Naive thymus-derived CD8-positive, alpha-beta T cell (primary cell): ENCODE measurements at places on chromosomes 11 and 22. TPM values are rescaled to one million over a fixed set of nuclear protein-coding genes. Genes with fewer than 3 reads are reported as not detected.

DNA sequence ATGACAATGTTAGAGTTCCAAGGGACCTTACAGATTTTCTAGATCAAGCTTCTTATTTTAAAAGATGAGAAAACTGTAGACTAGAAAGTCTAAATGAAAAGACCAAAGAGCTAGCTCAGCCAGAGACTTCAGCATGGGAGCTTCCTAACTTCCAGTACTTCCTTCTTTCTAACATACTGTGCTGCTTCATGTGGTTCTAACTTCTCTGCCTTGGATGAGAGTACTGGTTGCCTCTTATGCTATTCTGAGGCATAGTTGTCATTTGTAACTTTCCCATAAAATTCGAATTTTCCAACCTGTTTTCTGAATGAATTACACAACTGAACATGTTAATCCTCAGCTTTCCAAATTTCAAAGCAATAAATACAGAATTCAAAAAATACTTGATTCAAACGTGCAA is 1.8 kb downstream of the MTMR2 start:
- DNase-seq: no peak

SYT7 gene
- not detected for polyA plus RNA-seq

DNA sequence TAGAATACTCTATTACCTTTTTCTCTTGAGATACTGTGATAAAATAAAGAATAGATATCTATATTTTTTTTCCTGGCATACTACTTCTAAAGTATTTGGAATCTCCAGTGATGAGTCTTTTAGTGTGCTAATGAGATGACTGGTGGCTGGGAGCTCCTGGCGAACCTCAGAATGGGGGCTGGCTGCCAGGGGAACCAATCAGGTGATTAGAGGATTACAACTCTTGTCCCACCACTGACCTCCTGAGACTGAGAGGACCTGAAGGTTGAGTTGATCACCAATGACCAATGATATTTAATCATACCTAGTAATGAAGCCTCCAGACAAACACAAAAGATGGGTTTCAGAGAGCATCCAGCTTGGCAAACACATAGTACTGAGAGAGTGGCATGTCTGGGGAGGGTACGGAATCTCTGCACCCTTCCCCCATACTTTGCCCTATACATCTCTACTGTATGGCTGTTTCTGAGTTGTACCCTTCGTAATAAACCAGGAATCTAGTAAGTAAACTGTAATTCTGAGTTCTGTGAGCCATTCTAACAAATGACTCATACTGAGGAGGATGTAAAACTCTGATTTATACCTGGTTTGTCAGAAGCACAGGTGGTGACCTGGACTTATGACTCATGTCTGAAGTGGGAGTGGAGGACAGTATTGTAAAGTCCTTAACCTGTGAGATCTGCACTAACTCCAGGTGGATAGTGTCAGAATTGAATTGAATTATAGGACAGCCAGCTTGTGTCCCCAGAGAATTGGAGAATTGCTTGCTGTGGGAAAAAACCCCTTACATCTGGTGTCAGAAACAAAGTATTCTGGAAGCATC is 325.3 kb upstream of the LRRC4C start:
- DNase-seq: no peak

- DNase-seq: no peak
These were observed 36.8 kb downstream of the BRD1 start for GRCh38 chr22:49790912-49791311.

LMO1 gene
- not detected for polyA plus RNA-seq

EXPH5 gene
- polyA plus RNA-seq: 2.3 TPM

PTS gene
- polyA plus RNA-seq: 7.6 TPM

LRRN4CL gene
- not detected for polyA plus RNA-seq

LRRC32 gene
- not detected for polyA plus RNA-seq

DNA sequence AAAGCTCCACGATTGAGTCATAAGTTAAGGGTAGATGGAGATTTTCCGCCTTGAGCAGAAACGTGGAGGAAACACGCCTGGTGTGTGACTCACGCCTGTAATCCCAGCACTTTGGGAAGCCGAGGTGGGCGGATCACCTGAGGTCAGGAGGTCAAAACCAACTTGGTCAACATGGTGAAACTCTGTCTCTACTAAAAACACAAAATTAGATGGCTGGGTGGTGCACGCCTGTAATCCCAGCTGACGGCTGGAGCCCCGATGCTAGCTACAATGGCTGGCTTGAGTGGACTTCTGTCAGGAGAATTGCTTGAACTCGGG is 17.3 kb upstream of the DGCR8 start:
- no peak for DNase-seq

POLA2 gene
- 9.7 TPM for polyA plus RNA-seq

GRCh38 chr22:40156001-40156516 is 21.7 kb upstream of the TNRC6B start:
- DNase-seq: no peak

GRCh38 chr11:15222777-15223176 is 108.1 kb downstream of the INSC start:
- DNase-seq: no peak

MFRP gene
- not detected for polyA plus RNA-seq

GRCh38 chr11:128315933-128316332 is 271.4 kb downstream of the ETS1 start:
- DNase-seq: no peak

GRCh38 chr11:134267461-134267860 is 8.7 kb upstream of the GLB1L3 start:
- no peak for DNase-seq

DNA sequence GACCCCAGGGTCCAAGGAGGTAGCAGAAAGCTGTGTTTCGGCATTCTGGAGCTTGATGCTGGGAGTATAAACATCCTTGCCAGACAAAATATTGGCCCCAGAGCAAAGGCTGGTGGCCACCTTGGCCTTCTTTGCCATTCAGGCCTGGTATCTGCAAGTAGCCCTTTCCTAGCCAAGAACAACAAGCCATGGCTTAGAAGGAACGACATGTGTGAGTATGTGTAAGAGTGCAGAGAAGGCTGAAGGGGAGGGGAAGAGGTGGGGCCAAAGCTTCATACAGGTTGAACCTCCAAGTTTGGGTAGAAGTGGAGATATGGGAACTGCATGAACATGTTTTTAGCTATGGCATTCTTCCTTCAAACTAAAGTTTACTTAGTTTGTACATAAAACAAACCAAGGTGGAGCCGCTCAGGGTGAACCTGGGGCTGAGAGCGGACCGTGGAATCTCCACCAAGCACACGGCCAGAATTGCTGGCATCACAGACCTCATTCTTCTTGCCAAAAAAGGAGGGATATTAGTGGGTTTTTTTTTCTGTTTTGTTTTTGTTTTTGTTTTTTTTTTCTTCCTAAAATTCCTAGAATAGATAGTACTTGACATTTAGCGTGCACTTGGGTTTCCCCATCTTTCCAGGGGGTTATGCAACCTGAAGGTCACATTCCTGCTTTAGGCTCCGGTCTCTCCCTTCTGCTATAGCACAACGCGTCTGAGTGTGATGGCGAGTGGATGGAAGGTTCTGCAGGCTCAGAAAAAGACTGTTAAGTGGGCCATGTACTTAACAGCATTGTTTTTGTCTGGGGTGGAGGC is 70.9 kb downstream of the ADAMTS15 start:
- no peak for DNase-seq

ETS1 gene
- 430 TPM for polyA plus RNA-seq

- no peak for DNase-seq
These were observed 361.1 kb downstream of the ETS1 start for GRCh38 chr11:128226106-128226716.

DNA sequence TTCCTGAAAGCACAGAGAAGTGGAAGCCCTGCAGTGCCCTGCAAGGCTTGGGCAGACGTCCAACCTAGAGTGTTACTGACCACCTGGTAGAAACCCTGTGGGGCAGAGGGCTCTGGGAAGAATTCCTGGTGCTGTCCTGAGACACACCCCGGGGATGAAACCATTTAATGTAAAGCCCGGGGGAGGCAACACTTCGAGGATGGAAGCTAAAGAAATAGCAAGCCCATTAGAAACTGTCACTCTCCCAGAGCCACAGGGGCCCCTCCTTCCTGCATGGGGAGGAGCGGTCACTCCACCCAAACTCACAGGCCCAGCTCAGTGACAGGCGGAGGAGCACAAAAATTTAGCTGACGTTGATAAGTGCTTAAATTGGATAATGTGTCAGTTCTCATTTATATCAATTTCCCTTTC is 57.6 kb downstream of the NRXN2 start:
- no peak for DNase-seq

IRF7 gene
- polyA plus RNA-seq: 38.6 TPM

OR4A16 gene
- not detected for polyA plus RNA-seq

DMC1 gene
- not detected for polyA plus RNA-seq

TMEM45B gene
- polyA plus RNA-seq: 1.1 TPM

- DNase-seq: no peak
These were observed 43.7 kb upstream of the CCDC34 start for GRCh38 chr11:27406498-27407354.

- no peak for DNase-seq
These were observed 251.5 kb upstream of the ISX start for GRCh38 chr22:34814260-34815025.

DNA sequence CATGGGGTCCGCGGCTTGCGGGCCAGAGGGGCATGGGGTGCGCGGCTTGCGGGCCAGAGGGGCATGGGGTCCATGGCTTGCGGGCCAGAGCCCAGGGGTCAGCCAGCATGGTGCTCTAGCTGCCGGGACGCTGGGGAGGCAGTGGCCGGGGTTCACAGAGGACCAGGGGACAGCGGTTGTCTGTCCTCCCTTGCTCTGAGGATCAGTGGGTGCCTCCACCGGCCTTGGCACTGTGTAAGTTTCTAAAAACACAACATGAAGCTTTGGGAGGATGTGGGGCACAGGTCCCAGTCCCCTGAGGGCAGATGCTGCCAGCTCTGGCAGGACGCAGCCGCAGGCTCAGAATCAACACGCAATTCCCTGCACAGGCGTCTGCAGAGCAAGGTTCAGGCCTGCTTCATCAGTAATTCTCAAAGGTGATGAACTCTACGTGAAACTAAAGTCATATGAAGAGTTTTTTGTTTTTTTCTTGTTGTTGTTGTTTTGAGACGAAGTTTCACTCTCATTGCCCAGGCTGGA is 3.0 kb downstream of the MLC1 start:
- no peak for DNase-seq

DNA sequence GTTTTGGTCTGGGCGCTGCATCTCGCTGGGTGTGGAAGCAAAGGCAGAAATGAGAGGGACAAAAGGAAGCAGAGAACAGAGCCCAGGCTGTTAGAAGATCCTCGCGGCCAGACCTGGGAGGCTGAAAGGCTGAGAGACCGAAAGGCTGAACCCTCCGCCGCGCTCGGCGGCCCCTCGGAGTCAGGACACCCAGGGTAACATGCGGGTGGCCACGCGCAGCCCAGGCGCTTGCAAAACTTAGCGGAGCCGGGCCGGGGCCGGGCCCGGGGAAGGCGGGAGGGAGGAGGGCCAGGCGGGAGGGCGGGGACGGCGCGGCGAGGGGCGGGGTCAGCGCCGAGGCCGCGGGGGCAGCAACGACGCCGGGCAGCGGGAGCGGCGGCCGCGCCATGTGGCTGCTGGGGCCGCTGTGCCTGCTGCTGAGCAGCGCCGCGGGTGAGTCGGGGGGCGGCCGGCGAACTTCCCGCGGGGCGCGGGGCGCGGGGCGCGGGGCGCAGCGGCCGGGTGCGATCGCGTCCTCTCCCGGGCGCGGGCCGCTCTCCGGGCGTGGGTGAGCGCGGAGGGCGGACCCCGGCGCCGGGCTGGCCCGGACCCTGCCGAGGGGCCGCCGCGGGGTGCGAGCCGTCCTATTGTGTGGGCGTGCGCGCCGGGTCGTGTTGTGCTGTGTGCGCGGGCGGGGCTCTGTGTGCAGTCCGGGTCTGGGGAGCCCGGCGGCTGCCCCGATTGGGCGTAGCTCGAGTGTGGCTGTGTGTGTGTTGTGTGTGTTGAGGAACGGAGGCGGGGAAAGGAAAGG is at the start of gene LDLRAD3:
LDLRAD3 (plus strand) TSS at position 350 of the 790 bp plus-strand sequence; CDS start at position 387, 37 bp downstream.
- DNase-seq: peak; percentile 8

TFIP11 gene
- polyA plus RNA-seq: 15.3 TPM

GRCh38 chr11:29957431-29957830 is 59.4 kb downstream of the KCNA4 start:
- DNase-seq: no peak

DNA sequence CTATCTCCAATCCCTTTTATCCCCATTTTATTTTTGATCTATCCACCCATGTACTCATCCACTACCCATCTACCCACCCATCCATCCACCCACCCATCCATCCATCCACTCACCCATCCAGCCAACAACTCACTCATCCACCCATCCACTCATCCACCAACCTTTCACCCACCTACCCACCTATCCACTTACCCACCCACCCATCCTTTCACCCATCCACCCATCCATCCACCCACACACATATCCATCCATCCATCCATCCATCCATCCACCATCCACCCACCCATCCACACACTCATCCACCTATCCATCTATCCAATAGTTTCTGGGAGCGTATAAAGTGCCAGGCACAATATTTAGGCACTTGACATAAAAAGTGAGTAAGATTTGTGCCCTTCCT is 39.2 kb upstream of the NFAM1 start:
- no peak for DNase-seq

GRCh38 chr22:47382164-47382890 is 619.9 kb downstream of the TBC1D22A start:
- DNase-seq: no peak

DNA sequence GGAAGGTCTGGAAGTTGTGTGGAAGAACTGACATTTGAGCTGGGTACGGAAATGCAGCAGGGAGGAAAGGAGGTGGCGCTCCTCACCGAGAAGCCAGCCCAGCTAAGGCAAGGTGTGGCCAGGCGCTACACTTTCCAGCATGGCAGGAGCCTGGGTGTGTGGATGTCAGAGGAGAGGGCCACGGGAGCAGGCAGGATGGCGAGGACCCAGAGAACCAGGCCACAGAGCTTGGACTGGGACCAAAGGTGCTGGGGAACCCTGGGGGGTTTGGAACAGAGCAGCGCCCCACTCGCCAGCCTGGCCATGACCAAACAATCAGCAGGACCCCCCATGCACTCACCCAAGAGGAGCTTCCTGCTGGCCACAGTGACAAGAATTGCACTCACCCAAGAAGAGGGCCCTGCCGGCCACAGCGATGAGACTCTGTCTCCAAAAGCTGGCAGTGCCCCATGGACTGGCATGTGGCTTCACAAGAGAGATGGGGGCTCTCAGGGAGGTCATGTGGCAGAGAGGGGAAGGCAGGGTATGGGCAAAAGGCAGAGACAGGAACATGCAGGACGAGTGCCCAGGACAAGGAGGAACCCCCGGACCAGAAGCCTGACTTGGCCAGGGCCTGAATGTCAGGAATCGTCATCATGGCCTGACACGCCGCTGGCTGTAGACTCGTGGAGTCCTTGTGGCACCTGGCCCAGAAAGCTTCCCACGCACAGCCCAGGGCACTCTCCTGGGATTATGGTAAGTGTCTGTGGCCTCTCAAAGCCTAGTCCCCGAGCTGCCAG is 45.4 kb downstream of the IGF2 start:
- DNase-seq: no peak

- no peak for DNase-seq
These were observed 5.2 kb upstream of the MUC5AC start for GRCh38 chr11:1152316-1153104.

- no peak for DNase-seq
These were observed 47.3 kb upstream of the CCDC34 start for GRCh38 chr11:27410272-27410671.
